ENCODE measurements at places on chromosomes 3 and 15.

- DNase-seq = no peak
These were observed 9.0 kb upstream of the APBA2 start for GRCh38 chr15:28876845-28877185.

GRCh38 chr3:112640930-112641801 lies at the start of gene CCDC80:
TSS of gene CCDC80 (minus strand) at chr3:112641143. CDS start at chr3:112639905, 1,238 bp downstream.
- DNase-seq = no peak

DNA sequence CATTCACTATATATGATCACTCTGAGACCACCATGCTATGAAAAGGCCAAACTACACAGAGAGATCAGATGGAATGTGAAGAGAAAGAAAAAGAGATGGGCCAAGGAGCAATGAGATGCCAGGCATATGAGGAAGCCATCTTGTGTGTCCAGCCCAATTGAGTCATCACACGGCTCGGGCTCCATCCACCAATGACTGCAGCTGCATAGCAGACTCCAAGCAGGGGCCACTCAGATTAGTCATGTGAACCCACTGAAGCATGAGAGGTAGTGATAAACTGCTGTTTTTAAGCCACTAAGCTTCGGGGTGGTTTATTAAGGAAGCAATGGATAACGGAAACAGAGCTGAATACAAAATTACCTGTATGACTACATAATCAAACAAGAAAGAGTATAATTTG lies 185.9 kb downstream of the SUCLG2 start:
- DNase-seq = no peak

- DNase-seq = no peak
These were observed 50.4 kb upstream of the SYN2 start for GRCh38 chr3:11953778-11954177.

GRCh38 chr3:160454995-160455394 lies 5.4 kb upstream of the TRIM59 start:
- no peak for DNase-seq

- no peak for DNase-seq
These were observed 136.8 kb downstream of the SNRK start for GRCh38 chr3:43423142-43423541.

- no peak for DNase-seq
These were observed 97.8 kb downstream of the SQOR start for GRCh38 chr15:45732662-45733061.
